Cardiac septum (tissue), 1 donor: ENCODE measurements at places on chromosomes 7 and 10.

DNA sequence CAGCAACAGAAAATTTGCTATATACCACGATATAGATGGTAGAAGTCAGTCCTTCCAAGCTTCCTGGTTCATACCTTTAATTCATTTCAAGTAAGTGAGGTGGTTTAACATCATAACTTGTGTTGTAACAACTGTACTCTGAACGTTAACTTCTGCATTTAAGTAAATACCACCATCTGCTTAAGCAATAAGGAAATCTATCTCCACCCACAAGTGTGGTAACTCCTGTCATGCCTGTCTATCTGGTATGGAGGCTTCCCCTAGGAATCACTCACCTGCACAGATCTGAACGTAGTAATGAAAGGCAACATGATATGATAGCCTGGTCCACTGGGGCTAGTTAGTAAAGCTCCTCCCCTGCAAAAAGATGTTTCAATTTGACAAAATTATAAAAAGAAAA lies 2.3 kb downstream of the ERLIN1 start:
- no peak for DNase-seq

DNA sequence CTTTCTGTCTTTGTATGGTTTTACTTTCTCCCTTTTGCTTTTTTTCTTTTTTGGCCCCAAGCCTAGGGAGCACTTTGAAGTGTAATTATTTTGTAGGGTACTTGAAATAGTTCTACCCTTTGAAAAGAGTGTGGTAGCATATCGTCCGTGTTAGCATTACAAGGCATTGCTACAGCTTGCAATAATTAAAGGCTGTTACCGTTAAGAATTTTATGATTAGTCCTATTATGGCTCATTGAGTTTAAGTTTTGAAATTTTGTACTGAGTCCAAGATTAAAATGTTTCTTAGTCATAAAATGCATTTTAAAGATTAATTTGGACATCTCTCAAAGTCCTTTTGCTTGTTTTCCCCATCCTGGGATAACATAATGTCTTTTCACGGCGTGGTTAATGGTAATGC lies 490.0 kb upstream of the LRRN3 start:
- DNase-seq, result no peak

DNA sequence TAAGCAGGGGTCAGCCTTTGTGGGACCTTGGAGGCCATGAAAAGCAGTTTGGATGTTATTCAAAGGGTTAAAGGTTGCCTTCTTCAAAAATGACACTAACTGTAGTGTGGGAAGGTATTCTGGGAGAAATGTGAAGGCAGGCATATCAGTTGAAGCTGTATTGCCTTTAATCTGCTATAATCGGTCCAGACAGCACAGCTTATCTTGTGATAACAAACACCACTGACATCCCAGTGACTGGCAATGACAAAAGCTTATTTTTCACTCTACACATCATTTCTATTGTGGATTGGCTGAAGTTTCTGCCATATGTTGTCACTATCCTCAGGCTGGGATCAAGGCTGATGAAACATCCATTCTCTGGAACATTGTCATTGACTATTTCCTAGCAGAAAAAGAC lies 1149.2 kb downstream of the GRM8 start:
- DNase-seq, result no peak

DNA sequence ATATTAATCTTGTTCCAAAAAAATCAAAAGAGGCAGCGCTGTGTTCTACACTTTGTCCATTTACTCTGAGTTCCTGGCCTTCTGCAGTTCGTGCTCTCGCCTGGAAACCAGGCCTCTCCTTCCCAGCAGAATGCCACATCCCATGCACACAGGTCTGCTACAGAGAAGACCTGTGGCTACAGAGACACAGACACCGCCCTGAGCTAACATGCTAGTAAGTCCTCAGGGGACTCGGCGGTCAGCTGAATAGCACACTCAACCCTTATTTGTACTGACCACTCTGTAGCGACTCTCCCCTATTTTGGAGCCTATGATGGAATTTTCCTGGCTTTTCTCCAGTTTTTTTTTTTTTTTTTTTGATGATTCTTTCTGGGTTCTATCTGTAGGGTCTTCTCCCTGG lies 12.8 kb downstream of the CREB3L2 start:
- DNase-seq, result no peak

GRCh38 chr10:88116971-88117626 lies 253.7 kb downstream of the PTEN start:
- DNase-seq, result no peak

DNA sequence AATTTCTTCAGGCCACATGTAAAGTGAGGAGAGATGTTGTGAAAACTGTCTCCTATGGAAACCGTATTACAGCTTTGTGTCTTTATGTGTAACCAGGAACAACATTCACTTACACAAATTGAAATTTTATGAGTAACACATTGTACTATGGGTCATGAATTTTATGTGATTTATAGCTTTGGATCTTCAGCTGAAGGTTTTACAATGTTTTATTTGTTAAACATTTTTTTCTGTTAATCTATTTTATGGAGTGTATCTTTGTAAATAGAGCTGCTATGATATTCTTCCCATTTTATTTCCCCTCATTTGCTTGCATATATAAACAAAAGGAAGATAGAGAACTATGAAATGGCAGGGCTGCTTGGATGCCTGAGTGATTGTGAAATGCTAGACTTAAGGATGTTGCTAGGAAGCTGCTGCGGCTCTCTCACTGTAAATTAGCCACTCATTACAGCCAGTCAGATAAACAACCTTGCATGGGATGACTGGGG lies 104.5 kb upstream of the PCLO start:
- DNase-seq, result no peak

GRCh38 chr7:64625114-64626082 lies 40.5 kb upstream of the ZNF107 start:
- no peak for DNase-seq

DNA sequence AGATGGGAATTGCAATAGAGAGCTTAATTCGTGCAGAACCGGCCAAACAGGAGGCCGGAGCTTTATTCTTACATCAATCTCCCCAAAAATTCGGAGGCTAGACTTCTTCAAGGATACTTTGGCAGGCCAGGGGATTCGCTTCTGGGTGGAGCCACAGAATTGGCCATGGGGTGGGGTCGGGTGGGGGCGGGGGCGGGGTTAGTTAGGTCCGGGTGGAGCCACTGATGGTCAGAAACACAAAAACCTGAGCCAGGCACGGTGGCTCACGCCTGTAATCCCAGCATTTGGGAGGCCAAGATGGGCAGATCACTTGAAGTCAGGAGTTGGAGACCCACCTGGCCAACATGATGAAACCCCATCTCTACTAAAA lies 87.5 kb downstream of the SEPTIN14 start:
- DNase-seq, result no peak

GRCh38 chr7:101896941-101897340 lies 79.5 kb downstream of the CUX1 start:
- no peak for DNase-seq

DNA sequence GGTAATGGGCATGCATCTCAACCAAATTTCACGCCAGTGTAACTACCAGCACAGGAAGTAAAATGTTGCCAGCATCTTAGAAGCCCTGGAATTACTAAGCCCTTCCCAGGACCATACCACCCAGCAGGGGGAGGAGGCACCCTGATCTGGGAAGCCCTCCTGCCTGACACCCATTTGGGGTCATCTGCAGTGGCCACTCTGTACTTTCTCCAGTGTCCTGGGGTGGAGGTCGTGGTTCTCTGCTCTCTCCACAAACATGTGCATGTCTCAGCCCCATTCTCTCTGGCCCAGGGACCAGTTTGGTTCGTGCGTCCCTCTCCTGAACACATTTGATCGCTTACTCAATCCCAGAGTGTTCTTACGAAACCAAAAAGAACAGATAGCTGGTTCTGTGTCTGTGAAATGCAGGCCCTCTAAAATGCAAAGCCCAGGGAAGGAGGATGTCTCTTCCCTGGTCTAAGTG lies 9.4 kb upstream of the LRRC27 start:
- no peak for DNase-seq

- DNase-seq, result no peak
Measured at GRCh38 chr10:48439031-48439430, 132.6 kb downstream of the MAPK8 start.

DNA sequence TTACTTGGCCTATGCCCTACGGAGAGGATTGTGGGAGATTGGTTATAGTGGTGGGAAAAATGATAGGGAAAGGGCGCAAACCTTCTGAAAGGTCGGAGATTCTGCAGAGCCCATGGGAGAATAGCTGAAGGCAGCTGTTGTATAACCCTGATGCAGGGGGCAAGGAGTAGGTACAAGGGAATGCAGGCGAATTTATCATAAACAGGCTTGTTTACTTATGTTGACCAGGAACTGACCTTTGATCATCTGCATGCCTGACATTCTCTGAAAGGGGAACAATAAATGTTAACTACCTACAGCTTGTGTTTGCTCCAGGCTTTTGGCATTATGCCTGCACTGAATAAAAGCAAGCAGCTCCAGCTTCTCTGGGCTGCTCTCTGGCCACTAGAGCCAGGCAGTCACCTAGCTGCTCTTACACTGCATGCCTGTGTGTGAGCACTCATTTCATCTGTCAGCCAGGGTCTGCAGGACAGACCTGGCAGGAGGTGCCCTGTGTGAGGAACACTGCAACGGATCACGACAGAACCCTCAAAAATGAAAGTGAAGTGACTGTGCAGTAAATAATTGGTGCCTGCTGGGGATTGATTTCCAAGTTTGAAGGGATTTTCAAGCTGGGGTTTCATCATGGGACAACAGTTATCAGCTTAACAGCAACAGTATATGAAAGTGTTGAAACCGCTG lies 31.1 kb upstream of the ABCA13 start:
- DNase-seq, result no peak

DNA sequence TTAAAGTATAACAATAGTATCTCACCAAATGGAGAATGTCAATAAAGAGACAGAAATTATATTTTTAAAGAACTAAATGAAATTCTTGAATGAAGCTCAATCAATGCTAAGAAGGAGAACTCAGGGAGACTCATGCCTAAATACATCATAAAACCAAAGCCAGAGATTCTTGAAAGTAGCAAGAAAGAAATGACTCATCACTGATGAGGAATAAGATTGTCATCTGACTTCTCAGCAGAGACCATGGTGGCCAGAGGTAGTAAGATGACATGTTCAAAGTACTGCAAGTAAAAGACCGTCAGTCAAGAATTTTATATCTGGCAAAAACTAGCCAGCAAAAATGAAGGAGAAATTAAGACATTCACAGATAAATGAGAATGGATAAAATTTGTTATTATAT lies 399.0 kb downstream of the GRID1 start:
- DNase-seq, result no peak

DNA sequence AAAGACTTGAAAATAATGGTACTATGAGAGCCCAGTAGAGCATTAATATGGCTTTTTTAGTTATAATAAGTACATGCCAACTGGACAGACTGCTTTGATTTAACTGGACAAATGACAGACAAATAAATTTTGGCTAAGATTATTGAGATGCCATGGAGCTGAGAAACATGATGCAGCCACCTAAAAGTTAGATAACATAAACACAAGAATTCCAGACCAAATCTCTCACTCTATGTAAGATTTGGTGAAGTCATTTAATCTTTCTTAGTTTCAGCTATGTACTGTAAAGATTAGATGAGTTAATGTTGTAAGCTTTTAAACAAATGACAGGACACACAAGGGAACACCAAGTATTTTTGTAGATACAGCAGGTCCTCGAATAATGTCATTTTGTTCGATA lies 118.2 kb downstream of the CACNA2D1 start:
- DNase-seq, result no peak

DNA sequence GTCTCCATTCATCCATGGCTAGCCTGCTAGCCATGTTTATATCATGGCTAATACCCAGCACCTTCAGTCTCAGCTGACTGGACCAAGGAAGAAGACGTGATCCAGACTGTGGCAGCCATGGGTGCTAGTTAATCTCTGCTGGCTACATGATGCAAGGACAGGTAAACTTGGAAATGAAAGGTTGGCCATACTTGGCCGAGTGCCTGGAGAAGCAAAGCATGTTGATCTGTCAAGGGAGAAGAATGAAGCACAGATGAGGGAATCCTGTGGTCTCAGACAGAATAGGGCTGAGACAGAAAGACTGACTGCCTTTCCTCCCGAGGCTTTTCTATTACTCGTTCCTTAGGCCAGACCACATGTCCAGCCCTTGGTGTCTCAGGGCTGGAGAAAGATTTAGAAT lies 41.1 kb downstream of the CPVL start:
- no peak for DNase-seq

DNA sequence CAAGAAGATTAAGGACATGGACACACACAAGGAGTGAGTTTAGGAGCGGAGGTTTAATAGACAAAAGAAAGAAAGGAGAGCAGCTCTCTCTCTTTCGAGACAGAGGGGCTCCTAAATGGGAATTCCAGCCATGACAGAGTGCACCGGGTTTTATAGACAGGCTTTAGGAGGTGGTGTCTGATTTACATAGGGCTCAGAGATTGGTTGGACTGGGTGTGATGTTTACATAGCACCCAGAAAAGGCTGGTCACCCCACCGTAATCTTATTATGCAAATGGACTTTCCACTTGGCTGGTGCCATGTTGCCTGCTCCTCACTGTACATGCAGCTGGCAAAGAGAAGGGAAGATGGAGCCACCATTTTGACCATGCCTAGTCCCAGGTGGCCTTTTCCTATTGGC lies 28.4 kb upstream of the MRC1 start:
- no peak for DNase-seq

DNA sequence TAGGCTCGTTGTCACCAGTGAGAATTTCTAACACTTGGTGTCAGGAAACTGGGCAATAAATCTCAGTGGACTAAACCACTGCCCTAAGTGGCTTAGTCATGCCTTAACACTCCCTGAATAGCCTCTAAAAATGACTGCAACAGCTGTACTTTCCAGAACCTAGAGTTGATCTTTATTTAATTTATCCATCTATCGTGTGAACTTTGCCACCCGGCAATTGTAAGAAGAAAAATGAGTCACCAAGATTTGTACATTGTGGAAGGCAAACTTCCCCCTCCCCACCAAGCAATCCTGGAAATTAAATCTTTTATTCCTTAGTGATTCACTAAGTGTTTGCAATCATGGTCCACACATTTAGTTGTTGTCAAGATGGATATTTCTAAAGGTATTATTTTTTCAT lies 47.1 kb downstream of the NXPH1 start:
- DNase-seq, result no peak

DNA sequence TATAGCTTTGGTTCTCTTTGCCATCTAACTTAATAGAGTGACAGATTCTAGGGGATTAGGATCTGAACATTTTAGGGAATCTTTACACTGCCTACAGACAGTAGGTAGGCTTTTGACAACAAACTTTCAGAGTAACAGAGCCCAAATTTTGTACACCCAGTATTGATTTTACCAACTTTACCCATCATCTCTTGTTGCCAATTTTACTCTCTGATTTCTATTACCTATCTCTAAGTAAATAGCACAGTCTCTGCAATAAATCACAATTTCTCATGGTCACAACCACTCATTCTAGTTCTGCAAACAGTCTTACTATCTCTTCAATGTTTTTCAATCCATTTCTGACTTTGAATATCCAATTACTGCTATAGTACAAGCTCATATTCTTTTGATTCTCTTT lies 1097.6 kb upstream of the PHF14 start:
- no peak for DNase-seq
